ENCODE measurements at places on chromosomes 2 and 18.

- DNase-seq: peak; percentile 65
Observed at GRCh38 chr2:99644419-99644787, 154.6 kb upstream of the REV1 start.

GRCh38 chr2:74493546-74493945 is 5.9 kb downstream of the LBX2 start:
- peak; percentile 54 for DNase-seq

- DNase-seq: no peak
Observed at GRCh38 chr2:240372101-240372500, 63.4 kb upstream of the GPC1 start.

- peak; percentile 62 for DNase-seq
Observed at GRCh38 chr2:64203858-64204632, 59.8 kb upstream of the PELI1 start.

GRCh38 chr2:128526455-128526976 is 207.8 kb upstream of the HS6ST1 start:
- DNase-seq: no peak

GRCh38 chr2:206988884-206989283 is 49.6 kb downstream of the CPO start:
- no peak for DNase-seq

DNA sequence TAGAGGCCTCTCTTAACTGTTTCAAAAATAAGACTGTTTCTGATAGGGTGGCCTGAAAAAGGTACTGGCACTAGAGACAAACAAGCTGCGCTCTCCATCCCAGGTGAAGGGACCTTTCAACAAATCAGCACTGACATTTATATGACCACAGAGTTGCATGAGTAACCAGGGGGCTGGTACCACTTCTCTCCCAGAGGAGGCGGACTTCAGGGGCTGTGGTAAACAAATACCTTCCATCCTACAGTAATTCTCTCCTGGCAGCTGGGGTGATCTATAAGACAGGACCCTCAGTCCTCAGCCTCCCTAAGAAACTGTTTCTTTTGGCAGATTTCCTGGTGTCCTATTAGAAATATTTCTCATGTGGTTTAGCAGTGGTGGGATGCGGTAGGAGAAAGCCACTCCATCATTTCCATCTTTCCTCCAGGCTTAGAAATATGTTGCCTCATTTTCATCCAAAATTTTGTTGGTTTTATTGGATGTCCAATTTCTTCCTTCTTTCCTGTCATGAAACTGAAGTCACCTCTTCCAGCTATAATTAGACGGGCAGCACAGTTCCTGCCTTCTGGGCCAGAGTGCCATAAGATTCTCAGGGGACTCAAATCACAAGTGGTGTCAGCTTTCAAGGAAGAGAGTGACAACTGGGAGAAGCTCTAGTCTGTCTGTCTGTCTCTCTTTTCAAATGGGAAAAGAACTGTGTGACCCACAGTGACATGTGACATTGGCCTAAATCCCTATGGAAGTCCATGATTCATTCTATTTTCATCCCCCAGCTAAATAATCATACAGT is 96.4 kb downstream of the CYRIA start:
- no peak for DNase-seq

DNA sequence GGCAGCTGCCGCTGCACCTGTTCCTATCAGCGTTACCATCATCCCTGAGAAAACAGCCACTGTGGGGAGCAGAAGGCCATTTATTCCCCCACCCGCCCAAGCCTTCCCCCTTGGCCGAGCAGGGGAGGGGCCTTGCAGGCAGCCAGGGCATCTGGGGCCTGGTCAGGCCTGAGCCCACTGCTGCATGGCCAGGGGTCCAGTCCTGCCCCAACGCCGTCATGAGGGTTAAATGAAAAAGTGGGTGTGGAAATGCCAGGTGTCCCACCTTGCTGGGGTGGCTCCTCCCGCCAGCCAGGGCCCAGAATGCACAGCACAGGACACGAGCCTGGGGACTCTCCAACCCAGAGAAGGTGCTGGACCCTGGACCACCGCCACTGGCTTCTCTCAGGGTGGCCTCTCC is 14.2 kb downstream of the ANO7 start:
- DNase-seq: no peak
